NK-92 treated with Interleukin-12 subunit alpha and Interleukin-12 subunit beta, amount 100 ng/mL, for 24 hours (cell line): ENCODE measurements at places on chromosomes 11 and 22.

DNA sequence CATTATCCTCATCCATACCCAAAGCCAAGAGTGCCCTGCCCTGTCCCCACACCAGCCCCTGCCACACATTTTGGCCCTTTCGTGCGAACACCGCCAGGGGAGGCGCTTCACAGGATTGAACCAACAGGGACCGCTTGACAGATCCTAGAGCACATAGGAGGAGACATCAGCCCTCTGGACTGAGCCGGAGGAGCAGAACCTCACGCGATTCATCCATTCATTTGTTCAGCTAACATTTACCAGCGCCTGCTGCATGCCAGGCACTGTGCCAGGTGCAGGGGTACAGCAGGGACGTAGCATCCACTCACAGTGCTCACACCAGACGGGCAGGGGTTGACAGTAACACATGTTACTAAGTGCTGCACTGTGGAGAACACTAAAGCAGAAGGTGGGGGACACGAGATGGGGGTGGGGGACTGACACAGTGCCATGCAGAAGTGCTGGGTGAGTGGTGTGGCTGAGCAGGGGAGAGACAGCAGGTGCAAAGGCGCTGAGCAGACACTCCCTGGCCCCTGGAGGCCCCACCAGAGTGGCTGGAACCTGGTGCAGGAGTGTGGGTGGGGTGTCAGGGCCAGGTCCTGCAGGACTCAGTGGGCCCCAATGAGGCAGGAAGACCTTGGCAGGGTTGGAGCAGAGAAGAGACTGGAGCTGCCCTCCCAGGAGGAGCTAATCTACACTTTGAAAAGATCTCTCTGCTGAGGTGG lies 3.4 kb downstream of the GNAZ start:
- no peak for DNase-seq

GRCh38 chr11:108436594-108436993 lies 30.7 kb downstream of the C11orf65 start:
- DNase-seq = no peak

- no peak for DNase-seq
Measured at GRCh38 chr11:47271328-47271727, 1.4 kb downstream of the MADD start.

GRCh38 chr11:125338886-125339811 lies 156.9 kb downstream of the FEZ1 start:
- DNase-seq = no peak

GRCh38 chr22:21025266-21025665 lies 7.1 kb downstream of the SLC7A4 start:
- DNase-seq = peak; percentile 21

- DNase-seq = no peak
Measured at GRCh38 chr11:76682106-76682505, 11.6 kb upstream of the LRRC32 start.

- no peak for DNase-seq
Measured at GRCh38 chr11:113160808-113161124, 153.6 kb upstream of the TTC12 start.

- DNase-seq = no peak
Measured at GRCh38 chr11:85184721-85185120, 442.4 kb downstream of the DLG2 start.

DNA sequence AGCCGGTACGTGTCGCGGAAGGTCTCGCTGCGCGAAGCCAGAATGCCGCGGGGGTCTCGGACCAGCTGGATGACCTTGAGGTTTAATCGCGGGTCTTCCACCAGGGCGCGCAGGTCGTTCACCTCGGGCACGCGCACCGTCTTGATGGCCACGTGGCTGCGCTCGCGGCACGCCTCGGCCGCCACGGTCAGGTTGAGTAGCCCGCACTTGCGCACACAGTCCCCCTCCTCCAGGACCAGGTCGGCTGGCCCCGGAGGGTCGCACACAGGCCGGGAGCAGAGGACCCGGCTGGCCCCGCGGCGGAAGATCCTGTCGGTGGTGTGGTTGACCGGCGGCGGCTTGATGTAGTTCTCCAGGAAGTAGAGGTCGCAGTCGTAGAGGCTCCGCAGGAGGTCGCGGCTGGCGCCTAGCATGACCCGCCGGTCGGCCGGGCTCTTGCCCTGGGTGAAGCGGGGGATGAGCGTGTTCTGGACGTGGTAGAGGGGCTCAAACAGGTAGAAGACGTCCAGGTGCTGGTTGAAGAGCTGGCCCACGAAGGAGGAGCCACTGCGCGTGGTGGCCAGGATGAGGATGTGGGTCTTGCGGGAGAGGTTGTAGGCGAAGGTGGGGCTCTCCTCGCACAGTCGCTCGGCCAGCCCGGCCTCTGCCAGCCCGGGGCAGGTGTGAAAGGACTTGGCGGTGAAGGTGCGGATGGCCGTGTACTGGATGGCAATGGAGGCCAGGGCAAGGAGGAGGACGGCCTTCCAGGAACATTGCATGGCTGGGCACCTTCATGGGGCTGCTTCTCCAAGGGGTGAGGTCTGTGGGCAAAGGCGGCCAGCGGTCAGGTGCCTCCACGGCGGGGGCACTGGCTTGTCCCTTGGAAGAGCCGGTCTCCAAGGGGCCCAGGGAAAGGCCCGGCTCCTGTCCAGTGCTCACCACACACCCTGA lies 15.0 kb downstream of the CHST1 start:
- DNase-seq = no peak

DNA sequence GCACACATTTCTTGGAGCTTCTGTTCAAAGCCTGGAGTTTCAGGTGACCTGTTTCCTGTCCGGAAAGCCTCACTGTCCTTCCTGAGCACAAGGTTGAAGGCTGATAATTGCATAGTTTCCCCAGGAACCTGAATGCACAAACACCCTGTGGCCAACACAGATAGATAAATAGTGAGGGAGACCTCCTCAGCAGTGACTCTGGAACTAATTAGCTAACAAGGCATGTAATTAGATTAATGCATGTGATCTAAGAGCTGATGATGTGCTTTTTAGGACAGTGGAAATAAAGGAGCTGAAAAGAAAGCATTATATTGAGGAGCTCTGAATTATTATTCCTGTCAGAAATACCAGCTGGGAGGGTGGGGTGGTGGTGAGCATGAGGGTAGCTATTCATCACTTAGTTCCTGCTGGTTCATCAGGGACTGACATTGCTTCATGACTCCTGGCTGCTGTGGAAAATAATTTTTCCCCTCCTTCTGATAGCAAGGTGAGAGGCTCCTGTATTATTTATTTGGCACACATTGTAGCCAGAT lies 101.1 kb downstream of the NELL1 start:
- no peak for DNase-seq

GRCh38 chr11:74634537-74634936 lies 42.2 kb downstream of the POLD3 start:
- DNase-seq = no peak
